ENCODE measurements at places on chromosomes 5 and 9. TPM values are rescaled to one million over a fixed set of nuclear protein-coding genes. Genes with fewer than 3 reads are reported as not detected.

Gene KCNIP1
- not detected for total RNA-seq

Gene SLC6A3
- 0.27 TPM for total RNA-seq

Gene CMYA5
- 0.31 TPM for total RNA-seq

Gene GARNL3
- total RNA-seq: 1.9 TPM

Gene LCP2
- 311 TPM for total RNA-seq

Gene FOXD4L4
- total RNA-seq: 0.44 TPM

- DNase-seq: no peak
Observed at GRCh38 chr5:37391591-37391990, 12.5 kb downstream of the WDR70 start.

DNA sequence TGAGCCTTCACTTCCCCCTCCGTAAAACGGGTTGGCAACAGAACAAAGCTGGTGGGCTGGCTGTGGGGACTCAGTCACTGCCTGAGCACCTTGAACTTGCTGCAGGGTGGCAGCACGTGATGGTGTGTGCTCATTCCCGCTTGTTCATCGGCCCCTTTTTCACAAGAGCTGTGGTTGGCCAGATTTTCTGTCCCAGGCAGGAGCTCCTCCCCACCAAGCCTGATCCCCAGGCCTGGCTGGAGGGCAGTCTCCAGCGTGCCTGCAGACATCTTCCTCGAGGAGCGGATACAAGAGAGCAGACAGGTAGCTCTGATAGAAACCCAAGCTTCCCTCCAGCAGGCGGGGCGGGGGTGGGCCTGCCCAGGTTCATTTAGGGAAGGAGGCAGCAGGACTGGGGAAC, 61.9 kb upstream of the ORM1 start:
- no peak for DNase-seq

- DNase-seq: no peak
Observed at GRCh38 chr5:176660530-176660859, 13.2 kb downstream of the TSPAN17 start.

- DNase-seq: no peak
Observed at GRCh38 chr9:84513979-84514378, 155.6 kb upstream of the NTRK2 start.

Measured in naive thymus-derived CD8-positive, alpha-beta T cell (primary cell).